ENCODE measurements at places on chromosomes 2 and 18.

DNA sequence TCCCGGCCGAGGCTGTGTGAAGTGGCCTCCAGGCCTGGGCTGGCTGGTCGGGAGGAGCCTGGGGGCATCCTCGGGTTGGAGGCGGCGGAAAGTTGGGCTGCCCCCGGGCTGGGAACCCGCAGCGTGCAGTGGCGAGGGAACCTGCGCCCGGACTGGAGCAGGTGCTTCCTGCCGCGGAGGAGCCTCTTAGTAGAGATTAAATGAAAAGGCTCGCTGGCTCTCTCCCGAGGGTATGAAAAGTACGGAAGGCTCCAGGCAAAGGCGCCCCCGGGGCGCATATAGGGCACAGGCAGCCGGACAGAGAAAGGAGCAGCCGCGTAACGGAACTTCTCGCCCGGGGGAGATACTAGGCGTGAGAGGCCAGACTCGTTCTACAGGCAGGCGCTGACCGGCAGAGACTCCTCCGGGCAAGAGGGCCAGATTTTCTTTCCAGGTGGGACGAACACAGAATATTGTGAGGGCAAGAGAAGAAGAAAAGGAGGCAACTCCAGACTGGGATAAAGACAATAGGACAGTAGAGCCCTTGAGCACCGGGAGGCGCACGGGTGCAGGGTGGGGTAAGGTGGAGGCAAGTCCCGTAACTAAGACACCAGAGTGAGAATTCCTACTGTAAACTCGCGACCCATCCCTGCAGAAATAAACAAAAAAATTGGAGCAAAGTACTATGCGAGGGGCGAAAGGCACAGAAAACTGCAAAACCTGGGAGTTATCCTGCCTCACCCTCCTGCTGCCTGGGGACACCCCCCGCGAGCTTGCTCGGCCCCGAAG lies 816 bp downstream of the CDH2 start:
- no peak for DNase-seq

DNA sequence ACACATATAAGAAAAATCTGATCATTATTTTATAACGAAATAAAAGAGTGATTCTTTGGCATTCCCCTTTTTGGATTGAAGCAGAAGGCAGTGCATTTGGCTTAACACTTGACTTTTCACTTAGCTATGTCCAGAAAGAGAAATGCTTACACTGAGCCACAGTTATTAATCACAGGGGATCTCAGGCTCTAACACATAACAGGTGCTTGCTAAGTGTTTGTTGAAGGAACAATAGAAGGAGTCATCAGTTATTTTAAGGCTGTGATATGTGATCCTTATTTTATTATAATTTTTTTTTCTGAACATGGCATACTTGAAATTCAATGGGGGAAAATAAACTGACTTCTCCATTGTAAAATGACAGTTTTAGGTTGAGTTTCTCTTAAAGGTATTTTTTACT lies 209.5 kb downstream of the UBE2E3 start:
- DNase-seq, result no peak

DNA sequence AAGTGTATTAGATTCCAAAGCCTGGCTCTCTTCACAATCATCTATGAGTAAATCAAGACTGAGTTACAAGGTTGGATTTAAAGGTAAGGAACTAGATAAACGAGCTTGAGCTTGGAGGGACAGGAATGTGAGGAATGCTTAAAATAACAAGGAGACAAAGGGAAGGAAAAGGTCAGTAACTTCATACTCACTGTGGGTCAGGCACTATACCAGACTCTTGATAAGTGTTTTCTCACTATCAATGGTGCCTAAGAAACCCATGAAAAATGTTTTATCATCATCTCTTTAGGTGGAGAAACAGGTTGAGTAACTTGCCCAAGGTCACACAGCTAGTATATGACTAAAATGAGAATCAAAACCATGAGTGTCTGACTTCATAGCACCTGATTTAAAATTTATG lies 212.1 kb downstream of the CDH2 start:
- no peak for DNase-seq

DNA sequence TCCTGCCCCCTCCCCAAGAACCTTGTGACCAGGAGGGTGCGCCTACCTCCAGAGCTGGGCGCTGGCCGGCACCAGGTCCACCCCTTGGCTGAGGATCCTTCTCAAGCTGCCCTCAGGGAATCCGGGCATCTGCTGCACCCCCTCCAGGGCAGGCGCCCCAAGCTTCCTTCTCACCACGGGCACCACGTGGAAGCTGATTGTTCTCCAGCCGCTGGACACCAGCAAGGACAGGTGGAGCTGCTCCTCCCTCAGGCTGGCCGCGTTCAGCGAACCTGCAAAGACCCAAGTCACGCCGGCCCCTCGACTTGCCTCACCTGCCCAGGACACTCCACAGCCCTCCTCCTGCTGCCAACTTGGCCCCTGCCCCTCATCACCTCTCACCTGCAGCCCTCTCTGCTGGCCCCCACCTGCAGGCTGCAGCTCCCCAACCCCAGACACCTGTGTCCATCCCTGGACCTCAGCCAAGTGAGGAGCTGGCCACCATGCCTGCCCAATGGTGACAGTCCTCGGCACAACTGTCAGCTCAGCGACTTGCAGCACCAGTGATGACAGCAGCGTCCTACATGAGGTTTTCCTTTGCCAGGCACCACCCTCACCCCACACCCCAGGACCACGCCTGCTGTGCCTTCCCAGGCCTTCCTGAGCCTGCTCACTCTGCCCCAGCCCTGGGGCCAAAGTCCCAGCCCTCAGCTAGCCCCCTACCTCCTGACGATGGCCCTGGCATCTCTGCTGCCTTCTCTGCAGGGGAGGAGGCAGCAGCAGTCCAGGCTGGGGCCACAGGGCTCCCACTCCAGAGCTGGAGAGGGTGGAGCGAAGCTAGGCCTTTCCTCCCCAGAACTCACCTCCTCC lies 4.2 kb downstream of the MAB21L4 start:
- no peak for DNase-seq

GRCh38 chr2:8153258-8153718 lies 528.6 kb upstream of the ID2 start:
- no peak for DNase-seq

- DNase-seq, result no peak
Measured at GRCh38 chr2:46821600-46821999, 94.0 kb downstream of the MCFD2 start.

GRCh38 chr2:151979694-151980093 lies 119.2 kb downstream of the CACNB4 start:
- no peak for DNase-seq

DNA sequence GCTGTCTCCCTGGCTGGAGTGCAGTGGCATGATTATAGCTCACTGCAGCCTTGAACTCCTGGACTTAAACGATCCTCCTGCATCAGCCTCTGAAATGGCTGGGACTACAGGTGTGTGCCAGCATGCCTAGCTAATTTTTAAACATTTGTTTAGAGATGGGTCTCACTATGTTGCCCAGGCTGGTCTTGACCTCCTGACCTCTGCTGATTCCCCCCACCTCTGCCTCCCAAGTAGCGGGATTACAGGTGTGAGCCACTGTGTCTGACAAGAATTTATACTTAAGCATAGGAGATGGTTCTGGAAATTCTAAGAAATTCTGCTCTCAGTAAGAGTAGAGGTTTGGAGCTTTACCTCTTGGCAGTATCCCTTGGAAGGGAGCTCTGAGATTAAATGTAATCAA lies 18.2 kb downstream of the MTHFD2 start:
- DNase-seq, result no peak

DNA sequence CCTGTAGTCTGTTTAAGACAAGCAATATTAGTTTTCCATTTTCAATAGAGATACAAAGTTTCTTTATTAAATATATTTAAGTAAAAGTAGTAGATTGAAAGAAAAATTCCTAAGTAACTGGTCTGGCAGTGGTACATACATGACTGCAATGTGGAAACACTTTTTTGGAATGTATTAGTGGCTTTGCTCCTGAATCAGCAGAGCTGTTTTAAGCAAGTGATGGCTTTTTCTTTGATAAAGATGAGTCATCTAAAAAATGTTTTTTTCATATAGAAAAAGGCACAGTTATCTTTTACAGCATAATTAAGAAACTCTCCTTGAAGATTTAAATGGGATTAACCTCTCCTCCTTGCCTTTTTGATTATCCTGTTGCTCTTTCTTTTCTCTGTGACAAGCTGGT lies 34.9 kb downstream of the KDM3A start:
- no peak for DNase-seq

DNA sequence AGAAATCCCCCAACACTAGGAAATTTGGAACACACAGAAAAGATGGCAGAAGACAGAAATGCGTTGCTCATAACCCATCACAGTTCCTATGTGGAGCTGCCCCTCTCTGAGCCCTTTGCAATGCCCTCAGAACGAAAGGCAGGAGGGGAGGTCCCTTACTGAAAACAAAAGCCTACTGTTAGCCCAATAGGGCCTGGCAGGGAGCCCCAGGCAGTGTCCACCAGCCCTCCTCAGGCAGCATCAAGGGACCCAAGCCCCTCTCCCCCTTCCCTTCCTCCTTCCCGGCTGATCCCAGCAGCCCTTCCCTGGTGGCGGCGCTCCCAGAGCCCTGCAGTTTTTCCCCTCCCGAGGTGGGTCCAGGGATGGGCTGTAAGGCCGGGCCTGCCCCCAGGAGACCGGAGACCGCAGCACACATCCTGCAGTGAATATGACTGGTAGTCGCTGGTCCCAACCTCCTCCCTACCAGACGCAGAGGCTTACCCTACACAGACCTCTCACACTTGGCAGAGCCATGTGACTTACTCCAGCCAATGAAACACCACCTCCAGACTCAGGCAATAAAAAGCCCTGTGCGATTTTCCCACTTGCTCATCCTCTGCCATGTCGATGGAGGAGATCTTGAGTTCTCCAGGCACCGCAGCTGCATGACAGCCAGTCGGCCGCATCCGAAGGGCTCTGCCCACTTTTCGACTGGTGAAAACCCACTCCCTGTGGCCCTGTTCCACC lies 19.4 kb upstream of the DUSP2 start:
- peak; percentile 36 for DNase-seq

DNA sequence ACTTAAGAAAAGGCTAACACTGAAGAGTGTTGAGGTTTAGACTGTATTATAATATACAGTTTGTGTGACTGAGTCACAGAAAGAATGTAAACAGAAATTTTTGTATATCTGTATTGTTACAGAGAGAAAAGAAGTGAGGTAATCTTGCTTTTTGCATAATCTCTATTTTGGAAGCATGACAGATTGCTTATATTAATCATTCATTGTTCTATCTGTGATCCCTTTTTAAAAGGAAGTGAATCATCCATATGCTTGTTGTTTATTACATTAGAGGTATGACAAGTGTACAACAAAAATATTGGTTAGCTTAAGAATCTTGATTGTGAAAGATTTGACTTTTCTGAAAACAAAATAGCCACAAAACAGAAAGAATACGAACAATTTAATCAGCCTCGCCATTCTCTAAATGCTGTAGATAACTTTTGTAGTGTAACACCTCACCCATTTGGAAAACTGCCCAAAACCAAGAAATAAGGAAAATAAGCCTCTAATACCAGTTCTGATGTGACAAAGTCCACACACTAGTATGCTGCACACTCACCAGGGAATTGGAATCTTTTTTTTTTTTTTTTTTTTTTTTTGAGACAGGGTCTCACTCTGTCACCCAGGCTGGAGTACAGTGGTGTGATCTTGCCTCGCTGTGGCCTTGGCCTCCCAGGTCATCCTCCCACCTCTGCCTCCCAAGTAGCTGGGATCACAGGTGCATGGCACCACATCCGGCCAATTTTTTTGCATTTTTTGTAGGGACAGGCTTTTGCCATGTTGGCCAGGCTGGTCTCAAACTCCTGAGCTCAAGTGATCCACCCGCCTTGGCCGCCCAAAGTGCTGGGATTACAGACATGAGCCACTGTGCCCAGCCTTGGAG lies 91.5 kb upstream of the LPIN2 start:
- no peak for DNase-seq

DNA sequence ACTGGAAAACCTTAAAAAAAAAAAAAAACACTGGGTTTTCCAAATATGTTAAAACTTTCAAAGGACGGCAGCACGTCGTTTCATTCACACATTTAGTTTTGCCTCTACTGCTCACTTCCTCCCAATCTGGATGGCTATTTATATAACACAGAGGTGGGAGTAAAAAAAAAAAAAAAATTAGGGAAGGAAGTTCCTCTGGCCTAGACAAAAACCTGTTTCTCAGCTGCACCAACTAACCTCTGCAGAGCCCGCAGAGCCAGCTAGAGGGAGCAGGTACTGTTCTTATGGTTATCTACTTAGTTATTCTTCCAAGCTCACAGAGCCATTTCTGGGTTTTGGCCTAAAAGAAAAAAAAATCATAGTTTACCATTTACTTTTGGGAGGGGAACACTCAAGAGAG lies 28.1 kb downstream of the SLC1A4 start:
- DNase-seq, result no peak

GRCh38 chr2:122001441-122001874 lies 246.0 kb downstream of the TSN start:
- no peak for DNase-seq

Measured in T follicular helper cell (primary cell).